ENCODE measurements at places on chromosomes 1 and 21.
A peak's percentile ranks its signal among the peaks of the same experiment; 100 is the strongest.

- no peak for DNase-seq
Measured at GRCh38 chr1:1063261-1063944, 10.7 kb downstream of the RNF223 start.

DNA sequence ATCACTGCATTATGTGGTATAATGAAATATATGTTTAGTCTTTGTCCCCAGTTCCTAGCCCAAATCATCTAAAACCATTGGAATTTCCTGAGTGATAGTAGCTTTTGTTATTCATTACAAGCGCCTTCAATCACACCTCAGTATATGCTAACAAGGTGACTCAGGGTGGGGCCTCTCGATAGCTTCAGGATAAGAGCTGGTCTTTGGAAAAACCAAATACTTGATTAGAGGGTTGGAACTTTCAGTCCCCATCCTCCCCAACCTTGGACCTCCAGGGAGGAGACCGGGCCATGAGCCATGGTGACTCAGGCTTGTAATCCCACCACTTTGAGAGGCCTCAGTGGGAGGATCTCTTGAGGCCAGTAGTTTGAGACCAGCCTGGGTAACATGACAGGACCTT, 5.1 kb upstream of the BRDT start:
- DNase-seq = no peak

DNA sequence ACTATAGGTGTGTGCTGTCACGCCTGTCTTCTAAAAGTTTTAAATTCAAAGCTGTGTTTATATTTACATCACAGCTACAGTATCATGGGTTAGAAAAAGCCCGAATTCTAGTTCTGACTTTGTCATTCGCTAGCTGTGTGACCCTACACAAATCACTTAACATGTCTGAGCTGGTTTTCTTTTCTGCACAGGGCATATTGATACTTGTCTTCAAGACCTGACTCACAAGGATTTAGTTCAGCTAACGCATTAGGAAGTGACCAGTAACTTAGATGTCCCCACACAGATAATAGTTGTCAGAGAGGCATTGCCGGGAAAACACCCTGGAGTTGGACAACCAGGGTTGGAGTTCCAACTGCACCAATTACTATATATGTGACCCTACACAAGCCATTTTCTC, 25.9 kb downstream of the GIPC2 start:
- DNase-seq = no peak

- no peak for DNase-seq
Measured at GRCh38 chr21:41482301-41482700, 25.7 kb downstream of the TMPRSS2 start.

GRCh38 chr1:39576016-39576657, 453 bp downstream of the PABPC4 start:
- DNase-seq = peak; percentile 4

- no peak for DNase-seq
Measured at GRCh38 chr1:61271412-61271789, 189.0 kb downstream of the NFIA start.

GRCh38 chr1:67939942-67940341, 106.7 kb upstream of the GNG12 start:
- no peak for DNase-seq

GRCh38 chr1:114550336-114550735, 31.1 kb downstream of the BCAS2 start:
- DNase-seq = no peak

DNA sequence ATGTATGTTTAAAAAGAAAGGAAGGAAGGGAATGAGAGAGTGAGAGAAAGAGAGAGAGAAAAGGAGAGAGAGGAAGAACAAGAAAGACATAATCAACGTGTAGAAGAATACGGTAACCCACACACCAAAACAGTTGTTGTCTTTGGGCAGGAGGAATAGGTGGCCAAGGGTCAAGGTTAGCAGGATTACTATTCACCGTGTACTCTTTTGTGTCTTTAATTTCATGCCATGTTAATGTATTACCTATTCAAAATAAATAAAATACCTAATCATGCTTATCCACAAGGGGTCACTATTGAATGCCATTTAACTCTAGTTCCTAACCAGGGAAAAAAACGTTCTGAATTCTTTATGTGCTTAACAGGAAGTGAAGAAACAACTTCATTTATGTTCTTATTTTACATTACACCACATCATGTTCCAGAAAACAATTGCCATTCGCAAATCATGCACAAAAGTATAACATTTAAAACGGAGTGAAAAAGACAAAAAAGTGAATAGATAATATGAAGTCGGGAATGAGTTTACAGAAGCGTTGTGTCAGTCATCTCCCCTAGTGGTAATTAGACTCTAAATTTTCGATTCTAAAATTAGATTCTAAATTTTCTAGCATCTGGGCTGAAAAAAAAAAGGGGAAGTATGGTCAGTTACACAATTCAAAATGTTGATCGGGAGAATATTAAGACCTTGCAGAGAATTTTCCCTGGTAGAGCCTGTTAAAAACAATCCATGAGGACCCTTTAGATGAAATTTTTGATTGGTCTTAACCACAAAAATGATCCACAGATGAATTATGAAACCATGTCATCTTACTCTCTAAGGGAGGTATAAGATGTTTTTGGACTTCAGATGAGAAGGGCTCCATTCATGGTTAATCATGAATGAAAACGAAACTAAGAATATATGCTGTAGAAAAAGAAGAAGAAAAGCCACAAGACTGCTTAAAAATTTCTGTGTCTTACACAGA, 700 bp upstream of the KMO start:
- DNase-seq = no peak

DNA sequence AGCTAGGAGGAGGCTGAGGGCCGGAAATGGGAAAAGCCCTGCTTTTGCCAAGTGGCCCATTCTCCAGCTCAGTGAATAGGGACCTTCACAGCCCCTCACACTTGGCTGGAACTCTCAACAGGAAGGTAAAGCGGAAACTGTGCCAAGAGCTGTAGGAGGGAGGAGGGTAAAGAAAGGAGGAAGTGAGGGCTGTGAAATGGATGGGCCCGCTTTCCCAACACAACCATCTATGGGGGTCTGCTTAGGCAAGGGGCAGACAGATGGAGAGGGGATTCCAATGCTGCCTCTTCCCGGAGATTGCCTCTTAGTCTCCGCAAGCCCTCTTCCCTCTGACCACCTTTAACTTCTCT, 5.2 kb downstream of the INKA2 start:
- no peak for DNase-seq

DNA sequence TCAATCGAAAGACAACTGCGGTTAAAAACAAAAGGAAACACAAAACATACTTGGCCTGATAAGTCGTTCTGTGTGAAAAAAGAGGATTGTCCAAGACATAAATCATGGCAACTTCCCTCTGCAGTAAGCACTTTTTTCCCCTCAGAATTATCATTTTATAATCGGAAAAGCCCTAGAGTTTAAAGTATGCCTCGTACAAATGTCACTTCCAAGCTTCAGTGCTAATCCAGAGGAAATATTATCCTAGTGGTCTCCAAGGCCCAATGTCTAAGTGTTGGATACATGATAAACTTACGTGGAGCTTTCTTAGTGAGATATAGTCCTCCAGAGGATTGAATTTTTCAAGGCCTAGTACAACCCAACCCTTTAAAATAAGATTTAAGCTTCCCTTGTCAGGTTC, 11.2 kb upstream of the NTMT2 start:
- DNase-seq = no peak

DNA sequence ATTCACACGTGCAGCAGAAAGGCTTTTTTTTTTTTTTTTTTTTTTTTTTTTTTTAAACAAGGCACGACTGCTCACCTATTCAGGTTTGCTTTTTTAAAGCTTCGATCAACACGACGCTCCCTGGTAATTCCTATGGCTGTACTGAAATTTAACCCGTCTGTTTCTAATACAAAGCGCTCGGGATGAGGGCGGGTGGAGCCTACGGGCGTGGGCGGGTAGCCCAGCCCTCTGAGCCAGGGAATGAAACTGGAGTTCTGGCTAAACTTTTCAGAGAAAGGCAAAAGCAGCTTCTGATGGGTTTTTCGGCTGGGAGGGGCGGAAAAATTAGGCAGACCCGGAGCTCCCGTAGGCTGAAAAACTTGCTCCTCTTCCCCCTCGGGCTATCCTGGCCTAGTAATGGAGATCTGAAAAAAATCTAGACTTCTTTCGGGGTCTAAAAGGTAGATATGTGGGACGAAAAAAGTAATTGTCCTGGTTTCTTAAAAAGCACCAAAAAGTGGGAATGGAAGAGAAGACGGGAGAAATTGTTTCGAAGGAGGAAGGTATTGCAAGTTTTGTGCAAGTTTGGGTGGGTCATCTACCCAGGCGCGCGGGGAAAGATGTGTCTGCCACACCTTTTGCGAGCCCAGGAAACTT, 7.4 kb downstream of the NR5A2 start:
- no peak for DNase-seq

- no peak for DNase-seq
Measured at GRCh38 chr1:158806916-158807536, 24.1 kb upstream of the MNDA start.

DNA sequence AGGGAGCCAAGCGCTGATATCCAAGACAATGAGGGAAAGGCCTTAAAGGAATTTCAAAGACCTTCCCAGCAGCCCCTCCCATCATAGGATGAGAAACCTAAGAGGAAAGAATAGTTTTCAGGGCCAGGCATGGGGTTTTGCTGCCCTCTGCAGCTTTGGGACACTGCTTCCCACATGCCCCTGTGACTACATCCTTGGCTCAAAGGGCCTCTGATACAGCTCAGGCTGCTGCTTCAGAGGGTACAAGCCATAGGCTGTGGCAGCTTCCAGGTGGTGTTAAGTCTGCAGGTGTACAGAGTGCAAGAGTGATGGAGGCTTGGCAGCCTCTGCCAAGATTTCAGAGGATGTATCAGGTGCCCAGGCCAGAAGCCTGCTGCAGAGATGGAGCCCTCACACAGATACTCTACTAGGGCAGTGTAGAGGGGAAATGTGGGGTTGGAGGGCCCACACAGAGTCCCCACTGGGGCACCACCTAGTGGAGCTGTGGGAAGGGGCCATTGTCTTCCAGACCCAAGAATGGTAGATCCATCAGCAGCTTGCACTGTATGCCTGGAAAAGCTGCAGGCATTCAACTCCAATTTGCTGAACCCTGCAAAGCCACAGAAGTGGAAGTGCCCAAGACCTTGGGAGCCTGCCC, 125.8 kb downstream of the SLC45A1 start:
- DNase-seq = no peak

GRCh38 chr1:229396585-229397206, 37.2 kb downstream of the ACTA1 start:
- DNase-seq = no peak

DNA sequence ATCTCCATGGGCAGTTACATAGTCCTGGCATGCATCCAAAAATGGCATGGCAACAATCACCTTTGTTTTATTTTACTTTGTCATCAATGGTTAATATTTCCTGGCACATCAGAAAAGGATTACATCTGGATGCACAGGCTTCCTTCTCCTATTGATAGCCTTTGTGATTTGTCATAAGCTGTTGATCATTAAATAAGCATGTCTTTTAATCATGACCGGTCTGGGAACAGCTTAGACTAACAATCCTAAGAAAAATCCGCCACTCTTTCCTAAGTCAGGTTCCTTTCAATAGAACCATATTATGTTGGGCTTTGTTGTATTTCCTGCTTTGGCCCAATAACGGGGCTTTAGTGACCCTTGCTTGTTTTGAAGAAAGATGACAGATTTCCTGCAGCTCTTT, 330.6 kb downstream of the DUSP10 start:
- no peak for DNase-seq

DNA sequence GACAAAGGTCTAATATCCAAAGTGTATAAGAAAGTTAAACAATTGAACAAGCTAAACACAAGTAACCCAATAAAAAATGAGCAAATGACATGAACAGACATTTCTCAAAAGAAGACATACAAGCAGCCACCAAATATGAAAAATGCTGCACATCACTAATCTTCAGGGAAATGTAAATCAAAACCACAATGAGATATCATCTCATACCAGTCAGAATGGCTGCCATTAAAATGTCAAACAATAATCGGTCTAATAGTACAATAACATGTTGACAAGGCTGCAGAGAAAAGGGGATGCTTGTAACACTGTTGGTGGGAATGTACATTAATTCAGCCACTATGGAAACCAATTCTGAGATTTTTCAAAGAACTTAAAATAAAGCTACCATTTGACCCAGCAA, 264.1 kb downstream of the AKT3 start:
- no peak for DNase-seq

All from stimulated activated CD4-positive, alpha-beta T cell treated with anti-CD3 and anti-CD28 coated beads, Interleukin-12 subunit alpha, Interleukin-12 subunit beta, amount 100 ng/mL, for 48 hours (primary cell).